Astrocyte of the hippocampus (primary cell): ENCODE measurements at places on chromosomes 7 and 10.

DNA sequence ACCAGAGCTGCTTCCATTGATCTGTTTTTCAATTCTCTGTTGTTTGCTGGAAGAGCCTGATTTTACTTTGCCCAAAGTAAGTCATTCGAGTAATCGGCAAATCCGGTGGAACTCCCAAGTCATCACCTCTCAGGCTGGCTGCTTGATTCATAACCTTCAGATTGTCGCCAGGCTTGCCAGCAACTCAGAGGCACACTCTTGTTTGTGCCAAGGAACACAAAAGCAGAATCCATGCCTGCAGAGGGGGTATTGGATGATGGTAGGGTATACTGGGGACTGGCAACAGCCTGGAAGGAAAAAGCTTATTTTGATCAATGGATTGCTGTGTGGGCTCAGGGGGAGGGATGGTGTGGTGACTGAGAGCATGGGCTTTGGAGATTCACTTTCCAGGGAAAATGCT, 542.4 kb downstream of the SORCS3 start:
- DNase-seq: peak; percentile 28

DNA sequence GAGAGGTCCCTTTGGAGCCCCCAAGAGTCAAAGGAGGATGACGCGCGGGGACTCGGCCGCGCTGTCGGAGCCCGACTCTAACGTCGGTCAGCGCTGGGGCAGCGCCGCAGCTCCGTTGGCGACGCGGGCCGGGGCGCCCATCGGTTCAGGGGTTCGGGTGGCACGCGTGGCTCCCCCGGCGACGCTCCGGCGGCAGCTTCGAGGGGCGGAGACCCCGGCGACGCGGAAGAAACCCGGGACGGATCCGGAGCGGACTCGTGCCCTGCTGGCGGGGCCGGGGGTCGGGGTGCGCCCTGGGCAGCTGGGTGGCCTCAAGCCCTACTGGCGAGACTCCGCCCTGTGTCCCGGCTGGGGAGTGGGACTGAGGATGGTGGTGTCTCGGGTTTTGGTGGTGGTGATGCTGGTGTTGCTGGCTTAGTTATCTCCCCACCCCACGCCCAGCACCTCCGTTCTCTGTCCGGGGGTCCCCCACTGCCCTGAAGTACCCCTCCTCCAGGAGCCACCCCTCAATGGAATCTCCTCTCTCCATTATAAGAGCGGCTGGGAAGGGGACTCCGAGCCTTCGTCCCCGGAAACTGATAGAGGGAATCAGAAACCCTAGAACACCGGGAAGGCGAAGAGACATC, at the start of gene NAT16:
Gene NAT16 (minus strand): TSS at position 164 of the 626 bp plus-strand sequence. CDS start 5,486 bp downstream, outside the sequence.
- no peak for DNase-seq

DNA sequence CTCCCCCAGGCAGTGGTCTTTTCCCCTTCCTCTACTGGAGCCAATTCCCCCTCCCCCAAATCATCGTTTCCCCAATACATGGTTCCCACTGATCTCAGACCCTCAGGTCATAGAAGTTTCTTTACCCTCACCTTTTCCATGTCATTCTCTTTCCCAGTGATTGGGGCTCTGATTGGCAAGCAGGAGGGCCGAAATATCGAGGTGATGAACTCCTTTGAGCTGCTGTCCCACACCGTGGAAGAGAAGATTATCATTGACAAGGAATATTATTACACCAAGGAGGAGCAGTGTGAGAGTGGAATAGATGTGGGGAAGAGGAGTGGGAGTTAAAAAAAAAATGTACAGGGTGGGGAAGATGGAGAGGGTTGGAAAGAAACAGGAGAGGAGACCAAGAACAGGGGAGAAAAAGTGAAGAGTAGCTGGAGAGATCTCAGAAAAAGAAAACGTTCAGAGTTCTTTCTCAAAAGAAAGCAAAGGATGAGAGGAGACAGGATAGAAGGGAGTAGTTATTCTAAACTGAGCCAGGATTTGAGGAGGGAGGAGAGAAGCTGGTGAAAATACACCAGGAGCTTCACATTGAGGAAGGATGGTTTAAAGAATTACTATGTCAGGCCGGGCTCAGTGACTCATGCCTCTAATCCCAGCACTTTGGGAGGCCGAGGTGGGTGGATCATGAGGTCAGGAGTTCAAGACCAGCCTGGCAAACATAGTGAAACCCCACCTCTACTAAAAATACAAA, 858 bp downstream of the COPS6 start:
- DNase-seq: peak; percentile 39

DNA sequence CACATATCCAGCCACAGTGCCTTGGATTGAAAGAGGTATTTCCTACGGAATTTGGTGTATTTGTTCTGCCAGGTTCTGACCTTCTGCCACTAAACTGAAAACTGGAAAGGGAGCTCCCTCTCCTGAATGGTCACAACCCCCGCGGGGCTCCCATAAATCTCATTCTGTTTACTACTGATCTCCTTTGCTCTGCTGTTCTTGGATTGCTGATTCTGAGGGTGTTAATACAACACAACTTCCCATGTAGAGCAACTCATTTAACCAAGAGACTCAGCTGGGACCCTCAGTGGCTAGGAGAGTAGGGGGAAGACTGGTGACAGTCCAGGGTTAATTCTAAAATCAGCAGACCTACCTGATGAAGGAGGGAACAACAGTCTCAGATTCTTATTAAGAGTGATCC, 662.9 kb downstream of the INHBA start:
- DNase-seq: no peak

DNA sequence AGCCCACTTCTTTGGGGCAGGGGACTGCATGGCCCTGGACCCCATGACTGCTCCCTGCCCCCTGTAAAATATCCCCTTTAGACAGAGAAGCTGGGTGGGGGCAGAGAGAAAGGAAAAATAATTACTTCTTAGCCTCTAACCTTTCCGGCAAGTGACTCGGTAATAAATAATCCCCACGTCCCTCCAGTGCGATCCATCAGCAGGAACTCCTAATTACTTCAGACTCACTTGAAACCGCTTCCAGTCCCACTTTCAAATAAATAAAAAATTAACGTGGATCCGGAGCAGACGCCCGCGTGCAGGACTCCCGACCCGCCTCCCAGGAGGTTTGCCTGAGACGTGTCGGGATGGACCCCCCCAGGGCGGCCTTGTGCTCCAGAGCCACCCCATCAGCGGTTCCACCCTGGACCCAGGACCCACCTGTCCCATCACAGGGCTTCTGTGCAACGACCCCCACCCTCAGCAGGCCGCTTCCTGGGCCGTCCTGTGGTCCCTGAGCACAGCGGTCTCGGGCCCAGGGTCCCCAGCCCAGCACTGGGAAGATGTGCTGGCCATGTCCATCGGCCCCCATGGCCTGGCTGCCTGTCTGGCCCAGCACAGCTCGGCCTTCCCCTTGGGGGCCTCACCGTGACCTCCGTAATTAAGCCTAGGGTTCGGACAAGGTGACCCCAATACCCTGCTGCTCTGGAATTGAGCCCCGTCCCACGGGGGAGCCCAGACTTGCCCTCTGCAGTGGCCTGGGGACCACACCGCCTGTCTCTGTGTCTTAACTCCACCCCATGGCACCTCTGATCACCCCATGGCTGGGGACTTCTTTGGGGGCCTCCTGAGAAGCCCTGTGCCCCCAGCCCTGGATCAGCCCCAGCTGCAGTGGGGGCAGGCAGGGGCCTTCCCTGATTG, 108.0 kb downstream of the UNCX start:
- DNase-seq: no peak

DNA sequence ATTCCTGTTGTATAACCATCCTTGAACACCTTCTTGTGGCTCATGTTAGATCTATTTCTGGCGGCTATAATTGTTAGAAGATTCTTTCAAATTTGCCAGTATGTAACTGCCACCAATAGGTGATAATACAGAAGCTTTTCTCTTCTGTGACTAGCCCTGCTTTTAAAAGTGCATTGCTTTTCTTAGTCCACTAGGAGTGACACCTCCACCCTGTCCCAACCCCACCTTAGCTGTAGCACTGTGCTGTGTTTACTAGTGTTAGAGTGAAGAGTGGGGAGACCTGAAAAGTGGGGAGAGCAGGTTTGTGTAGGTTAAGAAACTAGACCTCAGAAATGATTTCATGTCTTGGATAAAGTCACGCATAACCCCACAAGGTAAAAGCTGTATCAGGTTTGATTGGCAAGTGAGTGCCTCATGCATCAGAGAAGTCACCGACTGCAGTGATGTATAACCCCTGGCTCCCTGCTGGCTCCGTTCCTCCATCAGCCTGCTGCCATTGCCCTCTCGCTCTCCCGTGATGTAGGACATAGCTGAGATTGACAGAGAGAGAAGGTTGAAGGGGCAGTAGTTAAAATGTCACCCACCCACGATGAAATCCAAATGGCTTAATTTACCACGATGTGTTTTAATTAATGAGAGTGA, 12.5 kb downstream of the NPVF start:
- no peak for DNase-seq

DNA sequence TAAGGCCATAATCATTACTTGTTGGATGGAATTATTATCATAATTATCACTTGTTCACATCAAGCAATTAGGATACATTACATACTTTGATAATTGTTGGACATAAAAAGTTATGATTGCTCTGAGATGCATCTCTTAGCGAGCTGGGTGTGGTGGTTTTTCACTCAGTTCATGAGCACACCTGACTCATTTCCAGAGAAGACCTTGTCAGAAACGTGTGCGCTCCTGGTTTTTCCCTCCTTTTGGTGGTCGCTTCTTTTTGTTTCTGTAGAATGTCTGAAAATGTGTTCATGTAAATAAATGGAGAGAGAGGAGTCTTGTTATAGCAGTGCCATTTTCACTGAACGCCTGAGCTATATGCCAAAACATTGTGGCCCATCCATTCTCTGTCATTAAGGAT, 141.3 kb downstream of the PAXIP1 start:
- DNase-seq: no peak

GRCh38 chr7:155797262-155798250, 14.7 kb downstream of the SHH start:
- DNase-seq: no peak

GRCh38 chr10:3090914-3091787, 23.8 kb downstream of the PFKP start:
- DNase-seq: peak; percentile 95
